ENCODE measurements at places on chromosomes 1 and 21.

GRCh38 chr1:93980320-93981273, 71.4 kb upstream of the GCLM start:
- no peak for DNase-seq

DNA sequence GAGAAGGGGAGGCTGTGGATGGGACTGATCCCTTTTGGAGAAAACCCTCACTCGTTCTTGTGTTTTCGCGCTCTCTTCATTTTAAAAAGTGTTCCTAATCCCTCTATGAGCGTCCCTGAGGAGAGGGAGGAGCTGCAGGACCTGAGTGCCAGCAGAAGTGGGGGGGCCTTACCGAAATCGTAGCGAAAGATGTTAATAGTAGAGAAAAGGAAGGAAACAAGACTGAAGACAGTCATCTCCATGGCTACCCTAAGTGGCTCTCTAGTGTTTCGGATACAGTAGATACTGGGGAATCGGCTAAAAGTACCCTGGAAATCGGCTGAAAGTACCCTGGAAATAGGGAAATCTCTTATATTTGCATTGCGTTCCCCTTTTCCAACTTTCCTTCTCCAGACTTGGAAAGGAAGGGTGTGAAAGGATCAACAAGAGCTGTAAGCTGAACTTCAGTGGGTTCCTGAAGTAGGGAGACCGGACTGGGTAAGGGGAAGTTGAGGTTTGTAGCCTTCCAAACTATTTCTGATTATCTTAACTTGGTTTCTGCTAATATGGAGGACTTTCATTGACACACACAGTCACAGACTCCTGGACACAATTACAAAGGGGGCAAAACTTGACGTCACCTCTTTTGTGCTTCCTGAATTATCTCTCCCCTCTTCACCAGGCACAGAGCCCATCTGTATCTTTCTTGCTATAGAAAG, 486 bp upstream of the DSTYK start:
- no peak for DNase-seq

DNA sequence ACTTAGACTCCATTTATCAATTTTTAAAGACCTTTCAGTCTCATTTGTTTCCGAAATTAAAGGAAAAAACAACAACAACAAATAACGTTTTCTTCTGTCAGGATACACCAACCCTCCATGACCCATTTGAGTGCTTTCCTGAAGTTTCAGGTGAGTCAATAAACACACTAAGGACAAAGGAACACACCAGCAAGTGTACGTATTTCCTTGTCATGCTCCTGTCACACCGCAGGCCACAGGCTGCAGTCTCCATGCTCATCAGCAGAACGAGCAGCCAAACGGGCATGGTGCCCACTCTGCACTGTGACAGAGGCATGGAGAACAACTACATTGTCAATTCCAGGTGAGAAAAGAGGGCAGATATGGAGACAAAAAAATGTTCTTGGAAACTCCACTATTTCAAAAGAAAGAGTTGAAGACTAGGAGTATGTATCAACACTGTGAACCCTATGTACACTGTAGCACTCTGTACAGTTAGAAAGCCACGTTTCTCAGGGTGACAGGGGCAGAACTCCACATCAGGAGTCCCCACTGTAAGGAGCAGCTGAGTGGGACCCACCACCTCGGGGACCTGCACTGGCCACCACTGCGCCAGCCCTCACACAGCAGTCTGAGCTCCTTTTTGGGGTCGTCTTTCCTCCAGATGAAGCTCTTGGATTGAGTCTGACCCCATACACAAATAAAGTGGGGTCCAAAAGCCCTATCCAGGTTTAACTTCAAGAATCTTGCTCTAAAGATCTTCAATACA, 2.6 kb downstream of the PTTG1IP start:
- DNase-seq, result no peak

DNA sequence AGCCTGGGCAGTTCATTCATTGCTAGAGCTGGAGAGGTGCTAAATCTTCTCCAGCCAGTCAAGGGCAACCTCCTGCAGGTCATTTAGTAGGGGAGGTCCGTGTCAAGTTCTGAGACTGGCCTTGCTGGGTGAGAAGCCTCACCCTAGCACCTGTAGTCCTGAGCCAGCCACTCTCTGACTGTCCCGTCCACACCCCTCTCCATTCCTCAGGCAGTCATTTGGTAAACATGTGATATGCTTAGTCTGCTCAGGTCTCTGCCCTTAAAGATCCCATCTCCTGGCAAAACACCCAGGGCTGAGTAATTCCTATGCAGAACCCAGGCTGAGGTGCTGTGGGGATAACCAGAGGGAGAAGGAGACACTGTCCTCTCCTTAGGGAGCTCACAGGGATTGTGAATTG, 13.7 kb upstream of the IGFN1 start:
- DNase-seq, result no peak

DNA sequence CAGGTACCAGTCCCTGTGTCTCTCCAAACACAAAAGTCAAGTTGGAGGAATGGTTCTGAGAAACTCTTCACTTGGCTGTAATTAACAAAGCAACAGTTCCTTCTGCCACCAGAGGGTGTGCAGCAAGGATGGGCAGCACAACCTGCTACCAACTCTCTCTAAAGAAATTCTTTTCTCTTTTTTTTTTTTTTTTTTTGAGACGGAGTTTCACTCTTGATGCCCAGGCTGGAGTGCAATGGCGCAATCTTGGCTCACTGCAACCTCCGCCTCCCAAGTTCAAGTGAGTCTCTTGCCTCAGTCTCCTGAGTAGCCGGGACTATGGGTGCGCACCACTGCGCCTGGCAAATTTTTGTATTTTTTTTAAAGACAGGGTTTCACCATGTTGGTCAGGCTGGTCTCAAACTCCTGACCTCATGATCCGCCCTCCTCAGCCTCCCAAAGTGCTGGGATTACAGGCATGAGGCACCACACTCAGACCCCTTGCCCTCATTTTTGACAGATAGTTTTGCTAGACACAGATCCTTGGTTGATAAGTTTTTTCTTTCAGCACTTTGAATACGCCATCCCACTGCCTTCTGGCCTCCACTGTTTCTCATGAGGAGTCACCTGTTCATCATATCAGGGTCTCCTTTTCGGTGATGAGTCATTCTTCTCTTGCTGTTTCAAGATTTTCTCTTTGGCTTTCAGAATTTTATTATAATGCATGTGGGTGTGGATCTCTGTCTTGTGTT, 12.1 kb upstream of the DEGS1 start:
- DNase-seq, result peak; percentile 26

DNA sequence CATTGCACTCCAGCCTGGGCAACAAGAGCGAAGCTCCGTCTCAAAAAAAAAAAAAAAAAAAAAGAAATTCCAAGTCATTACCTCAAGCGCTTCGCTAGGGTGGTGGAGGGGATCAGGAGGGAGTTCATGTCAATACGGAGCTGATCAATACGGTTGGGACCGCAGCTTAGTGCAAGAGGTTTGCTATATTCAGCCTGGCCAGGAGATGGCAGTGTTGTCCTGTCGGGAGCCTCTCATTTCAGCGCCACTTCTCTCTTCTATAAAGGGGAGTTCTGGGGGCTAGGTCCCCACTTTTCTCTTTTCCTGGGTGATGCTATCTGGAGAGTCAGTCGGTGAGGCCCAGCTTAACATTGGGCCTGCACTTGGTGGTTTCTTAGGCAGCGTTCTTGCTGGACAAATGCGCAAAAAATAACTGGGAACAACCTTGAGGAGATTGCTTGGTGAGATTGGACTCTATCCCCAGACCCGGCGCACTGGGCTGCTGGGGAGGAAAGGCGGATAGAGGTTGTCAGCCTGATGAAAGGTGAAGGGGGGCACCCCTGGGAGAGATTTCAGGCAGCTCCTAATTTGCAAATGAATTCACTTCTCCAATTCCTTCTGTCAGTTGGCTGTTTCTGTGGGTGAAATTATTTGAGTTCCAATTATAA, 40.4 kb downstream of the KIAA0040 start:
- DNase-seq, result peak; percentile 76

DNA sequence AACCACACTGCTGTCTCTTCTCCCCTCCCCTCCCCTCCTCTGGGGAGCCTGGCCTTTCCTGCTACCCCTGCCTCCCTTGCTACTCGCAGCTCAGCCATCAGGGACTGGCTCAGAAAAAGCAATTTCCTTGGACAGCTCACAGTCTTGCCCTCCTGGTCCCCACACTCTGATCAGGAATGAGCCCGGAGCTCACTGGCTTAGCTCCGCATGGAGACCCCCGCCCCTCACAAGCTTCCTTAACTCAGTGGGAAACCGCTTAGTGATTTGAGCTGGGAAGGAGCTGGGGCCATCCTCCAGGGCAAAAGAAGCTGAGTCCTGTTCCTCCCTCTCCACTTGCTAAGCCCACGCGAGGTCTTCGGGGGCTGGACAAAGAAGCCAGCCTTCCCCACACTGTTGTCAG, 70.3 kb upstream of the ACTL8 start:
- no peak for DNase-seq

DNA sequence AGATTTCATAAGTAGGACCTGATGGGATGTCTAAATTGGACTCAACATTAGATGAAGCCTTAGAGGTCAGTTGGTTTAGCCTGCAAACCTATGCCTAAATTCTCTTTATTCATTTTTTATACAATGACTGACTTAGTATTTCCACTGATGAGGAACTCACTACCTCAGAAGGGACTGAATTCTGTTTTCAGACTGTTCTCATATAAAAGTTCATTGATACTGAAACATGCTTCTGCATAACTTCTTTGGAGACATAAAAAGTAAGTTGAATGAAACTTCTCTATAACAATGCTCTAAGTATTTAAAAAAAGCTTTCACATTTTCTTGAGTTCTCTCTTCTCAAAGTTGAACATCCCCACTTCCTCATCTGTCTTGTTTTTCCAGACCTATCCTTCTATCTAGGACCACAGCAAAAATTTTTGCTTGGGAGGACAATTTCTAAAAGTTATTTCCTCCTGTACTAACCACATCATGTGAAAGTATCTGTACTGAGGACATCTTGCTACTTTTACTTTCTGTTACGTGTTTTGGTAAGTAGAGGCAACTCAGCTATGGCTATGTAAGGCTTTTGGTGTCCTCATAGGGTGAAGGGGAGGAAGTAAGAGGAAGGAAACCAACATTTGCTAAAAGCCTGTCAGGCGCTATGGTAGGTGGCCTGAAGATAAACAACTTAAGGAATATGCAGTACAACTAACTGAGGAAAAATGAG, 64.1 kb downstream of the USP24 start:
- DNase-seq, result no peak

DNA sequence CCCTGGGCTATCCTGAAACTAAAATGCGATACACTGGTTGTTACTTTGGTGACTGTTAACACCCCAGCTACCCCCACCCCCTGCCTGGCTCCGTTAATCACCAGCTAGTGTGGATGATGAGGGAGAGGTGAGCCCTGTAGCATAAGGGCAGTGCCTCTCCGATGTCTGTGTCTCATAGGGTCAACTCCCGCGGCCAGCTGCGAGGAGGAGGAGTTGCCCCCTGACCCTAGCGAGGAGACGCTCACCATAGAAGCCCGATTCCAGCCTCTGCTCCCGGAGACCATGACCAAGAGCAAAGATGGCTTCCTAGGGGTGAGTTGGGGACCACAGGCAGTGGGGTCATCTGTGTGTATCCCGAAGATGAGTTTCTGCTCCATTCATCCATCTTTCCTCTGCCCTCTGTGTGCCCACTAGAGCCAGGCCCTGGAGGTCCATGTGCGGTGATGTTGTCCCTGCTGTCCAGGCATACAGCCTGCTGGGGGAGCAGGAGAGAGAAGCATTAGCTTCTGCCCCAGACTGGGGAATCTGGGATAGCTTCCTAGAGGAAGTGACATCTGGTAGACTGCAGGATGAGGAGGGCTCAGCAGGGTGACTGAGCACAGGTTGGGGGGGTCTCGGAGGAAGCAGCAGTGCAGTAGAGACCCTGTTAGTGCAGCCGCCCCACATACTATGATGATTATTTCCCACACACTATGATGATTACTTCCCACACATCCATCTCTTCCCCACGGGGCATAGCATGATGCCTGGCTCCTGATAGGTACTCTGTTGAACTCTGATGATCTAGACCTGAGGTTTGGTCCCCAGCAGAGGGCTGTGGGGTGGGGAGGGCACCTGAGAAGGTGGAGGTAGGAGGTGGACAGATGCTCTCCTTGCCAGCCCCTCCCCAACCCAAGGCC, 5.2 kb downstream of the SELENON start:
- no peak for DNase-seq

DNA sequence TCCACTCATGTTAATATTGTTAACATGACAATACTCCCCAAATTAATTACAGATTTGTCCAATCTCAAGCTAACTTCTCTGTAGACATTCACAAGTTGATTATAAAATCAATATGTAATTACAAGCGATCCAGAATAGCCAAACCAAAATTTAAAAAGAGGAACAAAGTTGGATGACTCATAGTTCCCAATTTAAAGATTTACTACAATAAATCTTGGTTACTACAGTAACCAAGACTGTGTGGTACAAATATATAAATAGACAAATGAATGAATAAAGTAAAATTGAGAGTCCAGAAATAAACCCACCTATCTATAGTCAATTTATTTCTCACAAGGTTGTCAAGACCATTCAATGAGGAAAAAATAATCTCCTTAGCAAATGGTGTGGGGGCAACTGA, 7.1 kb upstream of the KRTAP10-4 start:
- DNase-seq, result no peak

DNA sequence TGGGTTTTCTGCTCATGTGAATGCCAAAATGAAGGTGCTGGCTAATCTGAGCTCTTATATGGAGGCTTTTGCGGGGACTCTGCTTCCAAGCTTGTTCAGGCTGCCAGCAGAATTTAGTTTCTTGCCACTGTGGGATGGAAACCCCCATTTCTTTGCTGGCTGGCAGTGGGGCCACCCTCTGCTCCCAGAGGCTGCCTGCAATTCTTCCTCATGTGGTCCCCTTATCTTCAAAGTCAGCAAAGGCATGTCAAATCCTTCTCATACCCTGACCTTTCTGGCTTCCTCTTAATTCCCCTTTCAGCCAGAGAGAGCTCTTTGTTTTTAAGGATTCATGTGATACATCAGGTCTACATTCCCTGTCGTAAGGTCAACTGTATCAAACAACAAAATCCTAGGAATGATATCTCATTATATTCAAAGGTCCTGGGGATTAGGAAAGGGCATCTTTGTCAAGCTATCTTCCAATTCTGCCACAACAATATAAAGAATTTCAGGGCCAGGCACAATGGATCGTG, 5.2 kb upstream of the GPR161 start:
- DNase-seq, result no peak

DNA sequence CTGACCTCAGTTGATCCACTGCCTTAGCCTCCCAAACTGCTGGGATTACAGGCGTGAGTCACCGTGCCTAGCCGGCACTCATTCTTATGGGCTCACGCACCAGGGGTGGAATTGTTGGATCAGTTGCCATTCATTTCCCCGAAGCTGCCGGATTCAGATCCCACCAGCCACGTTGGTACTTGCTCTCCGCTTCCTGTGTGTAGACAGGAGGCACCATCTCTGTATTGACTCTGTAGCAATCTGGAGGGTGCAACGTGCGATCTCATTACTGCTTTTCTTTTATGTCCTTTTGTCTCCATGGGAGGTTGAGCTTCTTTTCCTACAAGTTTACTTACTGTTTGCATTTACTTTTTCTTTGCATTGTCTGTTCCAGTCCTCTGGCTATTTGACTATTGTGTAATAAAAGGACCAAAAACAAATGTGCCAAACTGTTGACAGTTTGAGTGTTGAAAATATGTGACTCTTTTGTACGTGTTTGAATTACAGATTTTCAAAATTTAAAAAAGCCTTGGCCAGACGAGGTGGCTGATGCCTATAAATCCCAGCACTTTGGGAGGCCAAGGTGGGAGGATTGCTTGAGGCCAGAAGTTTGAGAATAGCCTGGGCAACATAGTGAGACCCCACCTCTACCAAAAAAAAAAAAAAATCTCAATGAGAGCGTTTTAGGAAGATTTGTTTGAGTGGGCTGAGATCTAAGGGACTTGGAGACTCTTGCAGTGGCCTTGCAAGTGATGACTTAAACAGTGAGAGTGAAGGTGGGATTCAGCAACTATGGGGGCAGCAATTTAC, 39.1 kb downstream of the SPSB1 start:
- DNase-seq, result no peak

- DNase-seq, result no peak
These were observed 120.6 kb upstream of the PALMD start for GRCh38 chr1:99525331-99525730.
